ENCODE measurements at places on chromosomes 7 and 10.

GRCh38 chr10:6300106-6300783 lies 97.5 kb downstream of the PFKFB3 start:
- no peak for DNase-seq

- no peak for DNase-seq
Observed at GRCh38 chr7:128948312-128948973, 10.7 kb downstream of the IRF5 start.

DNA sequence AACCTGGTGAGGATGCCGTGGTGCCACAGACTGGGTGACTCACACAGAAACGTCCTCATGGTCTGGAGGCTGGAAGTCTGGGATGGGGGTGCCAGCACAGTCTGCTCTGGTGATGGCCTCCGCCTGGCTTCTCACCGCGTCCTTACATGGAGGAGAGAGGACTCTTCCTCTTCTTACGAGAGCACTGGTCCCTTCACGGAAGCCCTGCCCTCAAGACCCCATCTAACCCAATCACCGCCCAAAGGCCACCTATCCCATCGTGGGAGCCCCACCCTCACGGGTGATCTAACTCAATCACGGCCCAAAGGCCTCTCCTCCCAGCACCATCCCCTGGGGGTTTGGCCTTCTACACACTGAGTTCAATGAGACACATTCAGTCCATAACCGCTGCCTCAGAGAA lies 137.7 kb downstream of the PTPRN2 start:
- no peak for DNase-seq

- DNase-seq, result no peak
Observed at GRCh38 chr10:35327790-35328403, 8.4 kb upstream of the CCNY start.

DNA sequence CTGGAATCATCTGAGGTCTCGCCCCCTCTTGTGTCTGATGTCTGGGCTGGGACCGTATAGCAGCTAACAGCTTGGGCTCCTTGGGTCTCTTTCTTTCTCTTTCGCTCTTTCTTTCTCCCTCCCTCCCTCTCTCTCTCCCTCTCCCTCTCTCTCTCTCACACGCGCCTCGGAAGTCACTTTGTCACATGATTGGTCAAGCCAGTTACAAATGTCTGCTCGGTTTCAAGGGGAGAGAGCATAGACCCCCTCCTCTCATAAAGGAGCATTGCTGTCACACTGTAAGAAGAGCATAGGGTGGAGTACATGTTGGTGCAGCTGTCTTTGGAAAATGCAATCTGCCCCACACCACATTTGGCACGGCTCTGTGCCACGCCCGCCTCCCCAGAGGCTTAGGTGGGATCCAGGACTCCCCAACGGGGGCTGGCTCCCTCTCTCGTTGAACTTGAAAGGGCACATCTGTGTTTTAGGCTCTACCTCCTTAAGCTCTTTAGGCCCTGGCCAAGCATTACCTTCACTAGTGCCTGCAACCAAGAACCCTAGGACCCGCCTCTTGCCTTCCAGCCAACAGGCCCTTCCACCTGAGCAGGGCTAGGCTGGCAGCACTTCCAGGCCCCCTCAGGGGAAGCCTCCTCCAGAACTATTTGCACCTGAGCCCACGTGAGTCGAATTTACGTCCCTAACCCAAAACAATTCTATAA lies 61.9 kb upstream of the CACUL1 start:
- no peak for DNase-seq

- no peak for DNase-seq
Observed at GRCh38 chr7:158760936-158761335, 56.3 kb upstream of the NCAPG2 start.

DNA sequence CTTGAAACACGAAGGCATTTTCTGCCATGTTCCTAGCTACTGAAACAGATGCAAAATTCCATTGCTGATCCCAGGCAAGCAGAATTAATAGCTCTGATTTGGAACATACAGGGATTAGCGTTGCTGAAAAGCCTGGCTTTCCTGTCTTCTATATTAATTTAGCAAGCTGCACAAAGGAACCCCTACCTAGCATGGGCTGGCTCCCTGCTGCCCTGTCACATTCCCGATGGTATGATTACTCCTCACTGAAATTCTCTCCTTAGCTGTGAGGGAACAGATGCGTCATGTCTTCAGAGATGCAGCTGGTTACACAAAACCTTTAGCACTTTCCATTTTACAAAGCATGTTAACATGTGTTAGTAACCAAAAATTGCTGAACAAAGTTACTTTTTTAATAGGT lies 878.9 kb downstream of the TYW1 start:
- DNase-seq, result no peak

GRCh38 chr10:19968745-19969144 lies 152.5 kb downstream of the PLXDC2 start:
- DNase-seq, result no peak

DNA sequence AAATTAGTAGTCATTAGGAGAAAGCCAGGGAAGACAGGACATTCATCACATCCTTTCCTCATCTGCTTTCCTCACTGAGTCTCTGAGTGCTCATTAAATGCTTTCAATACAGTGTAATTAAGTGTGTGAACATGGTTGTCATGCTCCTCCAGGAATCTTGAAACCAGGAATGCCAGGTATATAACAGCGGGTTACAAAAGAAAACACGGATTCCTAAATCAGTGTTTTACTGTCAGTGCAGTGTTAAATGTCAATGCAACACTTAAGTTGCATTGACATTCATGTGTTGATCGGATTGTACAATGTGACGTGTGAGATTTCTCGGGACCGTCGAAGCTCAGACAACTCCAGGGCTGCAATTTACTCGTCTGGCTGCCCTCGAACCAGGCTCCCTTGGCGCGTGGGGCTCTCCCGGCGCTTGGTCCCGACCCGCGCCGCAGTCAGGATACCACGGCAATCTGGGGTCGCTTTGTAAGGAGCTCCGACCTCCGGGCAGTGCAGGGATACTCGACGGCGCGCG lies 455 bp upstream of the SPAG6 start:
- no peak for DNase-seq

- no peak for DNase-seq
Observed at GRCh38 chr10:24383681-24384106, 174.8 kb downstream of the KIAA1217 start.

GRCh38 chr10:14487488-14487883 lies 156.8 kb upstream of the FRMD4A start:
- no peak for DNase-seq

- DNase-seq, result no peak
Observed at GRCh38 chr7:127873715-127874636, 157.3 kb downstream of the LRRC4 start.

- no peak for DNase-seq
Observed at GRCh38 chr10:20993830-20994527, 96.9 kb upstream of the NEBL start.

- no peak for DNase-seq
Observed at GRCh38 chr7:36148422-36149065, 4.5 kb upstream of the EEPD1 start.

DNA sequence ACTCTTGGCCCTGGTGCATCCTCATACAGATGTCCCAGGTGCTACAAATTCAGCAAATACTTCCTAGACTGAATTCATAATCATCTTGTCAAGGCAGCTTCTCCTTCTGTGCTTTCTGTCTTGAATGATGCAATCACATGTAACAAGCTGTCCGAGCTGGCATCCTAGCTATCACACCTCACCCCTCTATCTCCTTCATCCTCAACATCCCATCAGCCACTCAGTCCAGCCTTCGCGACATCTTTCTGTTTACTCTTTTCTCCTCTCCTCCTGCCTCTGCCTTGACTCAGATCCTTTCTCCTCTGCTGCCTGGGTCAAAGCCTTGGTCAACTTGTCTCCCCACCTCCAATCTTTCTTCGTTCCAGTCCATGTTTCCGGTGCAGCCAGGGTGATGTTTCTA lies 240.4 kb upstream of the CELF2 start:
- no peak for DNase-seq

DNA sequence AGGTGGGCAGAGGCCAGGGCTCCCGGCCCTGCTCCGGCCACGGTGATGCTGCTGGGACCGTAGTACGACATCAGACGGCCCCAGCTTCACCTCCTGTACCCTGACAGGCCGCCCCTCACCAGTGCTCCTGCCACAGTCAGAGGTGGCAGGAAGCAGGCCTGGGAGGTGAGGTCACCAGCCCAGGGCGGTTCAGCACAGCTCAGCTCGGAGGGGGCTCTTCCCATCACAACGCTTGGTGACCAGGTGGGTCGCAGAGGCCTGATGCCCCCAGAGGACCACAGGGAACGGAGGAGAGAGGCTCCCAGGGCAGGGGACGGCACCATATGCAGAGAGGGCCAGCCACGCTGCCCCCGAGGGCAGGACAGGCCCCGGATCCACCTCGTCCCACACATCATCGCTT lies 8.8 kb downstream of the MICALL2 start:
- DNase-seq, result no peak

- peak; percentile 32 for DNase-seq
Observed at GRCh38 chr7:18940593-18941134, 176.8 kb downstream of the TWIST1 start.

DNA sequence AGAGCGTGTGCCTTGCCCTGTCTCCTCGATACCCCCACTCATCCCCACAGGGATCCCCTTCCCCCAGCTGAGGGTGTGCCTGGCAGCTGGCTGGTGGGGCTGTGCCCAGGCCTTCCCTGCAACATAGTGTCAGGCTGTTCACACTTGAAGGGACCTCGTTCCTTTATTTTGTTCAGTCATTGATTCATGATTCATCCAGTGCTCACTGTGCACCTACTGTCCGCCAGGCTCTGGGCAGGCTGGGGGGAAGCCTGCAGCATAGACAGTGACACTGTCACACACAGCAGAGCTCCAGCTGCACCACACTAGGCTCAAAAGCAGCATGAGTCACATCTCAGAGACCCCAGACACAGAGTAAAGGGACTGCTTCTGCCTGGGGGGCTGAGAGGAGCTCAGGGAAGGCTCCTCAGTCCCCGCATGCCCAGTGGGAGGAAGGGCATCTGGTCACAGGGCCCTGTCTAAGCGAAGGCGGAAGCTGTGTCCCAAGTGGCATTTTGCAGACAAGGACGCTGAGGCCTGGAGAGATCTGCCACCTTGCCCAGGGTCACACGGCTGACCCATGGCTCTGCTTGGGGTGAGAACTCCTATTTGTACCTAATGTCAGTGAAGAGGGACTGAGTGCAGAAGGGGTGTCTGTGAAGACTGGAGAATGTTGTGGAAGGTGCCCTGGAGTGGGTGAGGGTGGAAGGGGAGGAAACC lies 27.9 kb downstream of the CDH23 start:
- no peak for DNase-seq

GRCh38 chr7:1758028-1758858 lies 88.2 kb downstream of the ELFN1 start:
- no peak for DNase-seq

DNA sequence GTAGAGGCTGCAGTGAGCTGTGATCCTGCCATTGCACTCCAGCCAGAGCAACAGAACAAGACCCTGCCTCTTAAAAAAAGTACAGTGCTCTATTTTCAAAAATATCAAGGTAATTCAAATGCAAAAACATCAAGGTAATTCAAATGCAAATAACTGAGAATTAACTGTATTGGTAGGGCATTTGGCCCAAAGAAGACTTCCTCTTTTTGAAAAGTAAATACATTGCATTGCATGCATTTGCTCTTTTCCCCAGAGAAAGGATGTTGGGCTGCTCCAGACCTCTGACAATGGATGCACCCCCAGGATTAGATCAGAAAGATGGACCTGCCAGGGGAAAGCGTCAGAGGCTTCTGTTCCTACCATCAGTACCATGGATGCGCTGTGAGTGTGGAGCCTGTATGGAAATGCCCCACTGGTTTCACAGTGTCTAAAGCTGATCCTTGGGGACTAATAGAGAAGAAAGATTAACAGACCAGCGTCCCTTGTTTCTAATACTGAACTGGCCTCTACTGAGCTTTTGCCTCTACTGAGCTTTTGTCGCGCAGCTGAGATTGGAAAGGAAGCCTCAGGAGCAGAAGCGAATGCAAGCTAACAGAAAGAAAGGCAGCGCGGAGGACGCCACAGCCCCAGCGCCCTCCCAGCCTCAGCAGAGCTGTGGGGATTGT lies 93.5 kb upstream of the LYZL2 start:
- no peak for DNase-seq

DNA sequence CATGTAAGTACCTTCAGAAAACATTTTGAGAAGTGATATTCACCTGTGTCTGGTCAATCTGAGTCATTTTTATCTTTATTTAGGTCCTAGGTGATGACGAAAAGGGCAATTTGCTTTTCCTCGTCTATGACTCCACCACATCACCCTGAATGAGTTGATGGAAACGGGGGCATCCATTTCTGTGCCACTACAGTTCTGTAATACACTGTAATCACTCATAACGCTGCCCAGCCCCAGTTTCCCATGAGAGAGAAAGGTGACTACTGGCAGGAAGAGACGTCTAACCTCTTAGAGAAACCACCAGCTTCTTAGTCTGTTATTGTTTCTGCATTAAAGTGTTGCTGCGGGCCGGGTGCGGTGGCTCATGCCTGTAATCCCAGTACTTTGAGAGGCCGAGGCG lies 205.3 kb upstream of the MKLN1 start:
- DNase-seq, result no peak

- no peak for DNase-seq
Observed at GRCh38 chr10:113216102-113216501, 266.1 kb downstream of the TCF7L2 start.

DNA sequence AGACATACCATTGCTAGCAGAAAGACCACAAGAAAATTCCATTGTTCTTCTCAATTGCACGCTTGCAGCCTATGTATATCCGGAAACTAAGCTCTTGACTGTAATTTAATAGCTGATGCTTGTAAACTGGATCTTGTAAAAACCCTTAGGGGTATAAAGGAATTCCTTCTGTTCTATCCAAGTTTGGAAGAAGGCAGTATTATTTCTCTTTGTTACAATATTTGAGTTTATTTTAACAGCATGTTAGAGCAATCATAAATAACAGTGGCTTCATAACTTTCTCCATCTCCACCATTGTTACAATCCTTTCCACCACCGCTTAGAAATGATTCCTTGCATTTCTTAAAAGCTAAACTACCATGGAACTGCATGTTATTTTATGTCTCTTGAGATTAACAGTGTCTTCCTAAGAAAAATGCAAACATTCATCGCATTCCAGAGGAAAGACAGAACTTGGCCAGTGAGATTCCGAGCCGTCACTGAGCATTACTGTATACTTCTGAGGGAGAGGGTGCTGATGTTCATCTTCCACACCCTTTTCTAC lies 92.5 kb downstream of the TRIL start:
- DNase-seq, result peak; percentile 66

DNA sequence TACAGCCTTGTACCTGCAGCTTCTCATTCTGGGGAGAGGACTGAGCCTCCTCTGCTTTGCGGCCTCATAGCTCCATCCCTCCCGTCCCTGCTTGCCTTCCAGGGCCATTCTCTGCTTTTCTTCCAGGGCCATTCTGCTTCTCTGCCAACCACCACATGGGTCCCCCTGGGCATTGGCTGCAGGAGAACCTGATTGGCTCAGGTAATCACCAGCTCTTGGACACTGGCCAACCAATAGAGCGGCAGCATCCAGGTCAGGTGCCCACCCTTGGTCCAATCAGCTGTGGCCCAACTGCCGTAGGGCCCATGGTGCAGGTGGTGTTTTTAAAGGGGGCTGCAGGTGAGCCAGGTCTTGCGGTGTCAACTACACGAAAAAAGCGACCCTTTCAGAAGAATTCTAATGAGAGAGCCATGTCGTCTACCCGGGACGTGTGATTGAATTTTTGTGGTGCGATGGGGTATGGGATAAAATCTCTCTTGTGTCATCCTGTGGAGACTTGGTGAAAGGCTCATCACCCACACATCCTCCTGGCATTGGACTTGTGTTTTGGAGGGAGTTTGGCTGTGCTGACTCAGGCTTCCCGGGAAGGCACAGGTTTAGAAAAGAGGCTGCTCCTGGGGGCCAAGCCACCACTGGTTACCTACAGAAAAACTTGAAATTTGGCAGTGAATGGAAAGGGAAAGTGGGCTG lies 46.0 kb upstream of the PODXL start:
- DNase-seq, result no peak
